Activated CD8-positive, alpha-beta memory T cell treated with anti-CD3 and anti-CD28 coated beads for 1 hour (primary cell): ENCODE measurements at places on chromosomes 11 and 22.

- DNase-seq: no peak
Measured at GRCh38 chr22:41782751-41783150, 17.7 kb upstream of the CCDC134 start.

- DNase-seq: no peak
Measured at GRCh38 chr11:104094576-104094975, 58.1 kb downstream of the DDI1 start.

DNA sequence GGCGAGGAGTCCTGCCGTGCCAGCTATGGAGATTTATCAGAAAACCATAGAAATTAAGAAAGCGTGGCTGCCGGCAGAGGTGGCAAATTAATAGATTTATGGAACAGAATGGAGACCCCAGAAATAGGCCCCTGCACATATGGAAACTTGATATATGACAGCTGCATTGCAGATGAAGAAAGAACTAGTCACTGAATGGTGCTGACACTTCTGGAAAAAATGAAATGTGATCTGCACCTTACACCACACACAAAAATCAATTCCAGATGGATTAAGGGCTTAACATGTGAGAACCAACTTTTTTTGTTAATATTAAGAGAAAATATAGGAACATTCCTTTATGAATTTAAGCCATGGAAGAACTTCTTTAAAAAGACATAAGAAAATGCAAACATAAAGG is 40.3 kb upstream of the TSKU start:
- no peak for DNase-seq

DNA sequence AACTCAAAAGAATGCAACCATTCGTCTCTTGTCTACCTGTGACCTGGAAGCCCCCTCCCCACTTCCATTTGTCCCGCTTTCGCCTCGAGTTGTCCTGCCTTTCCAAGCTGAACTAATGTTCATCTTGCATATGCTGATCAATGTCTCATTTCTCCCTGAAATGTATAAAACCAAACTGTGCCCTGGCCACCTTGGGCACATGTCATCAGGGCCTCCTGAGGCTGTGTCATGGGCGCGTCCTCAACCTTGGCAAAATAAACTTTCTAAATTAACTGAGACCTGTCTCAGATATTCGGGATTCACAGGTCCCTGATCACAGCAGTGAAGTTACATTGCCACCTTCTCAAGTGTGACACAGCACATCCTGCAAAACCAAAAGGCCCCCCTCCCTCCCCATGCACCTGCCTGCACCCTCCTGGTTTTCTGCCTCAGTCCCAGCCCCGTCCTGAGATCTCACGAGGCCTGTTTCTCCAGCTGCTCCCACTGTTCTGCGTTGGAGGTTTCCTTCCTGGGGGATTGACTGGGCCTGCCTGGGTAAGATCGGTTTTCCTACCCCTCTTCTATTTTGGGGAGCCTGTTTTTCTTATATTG is 1328.7 kb downstream of the TBC1D22A start:
- no peak for DNase-seq

GRCh38 chr11:74487875-74488274 is 5.6 kb downstream of the LIPT2 start:
- no peak for DNase-seq

DNA sequence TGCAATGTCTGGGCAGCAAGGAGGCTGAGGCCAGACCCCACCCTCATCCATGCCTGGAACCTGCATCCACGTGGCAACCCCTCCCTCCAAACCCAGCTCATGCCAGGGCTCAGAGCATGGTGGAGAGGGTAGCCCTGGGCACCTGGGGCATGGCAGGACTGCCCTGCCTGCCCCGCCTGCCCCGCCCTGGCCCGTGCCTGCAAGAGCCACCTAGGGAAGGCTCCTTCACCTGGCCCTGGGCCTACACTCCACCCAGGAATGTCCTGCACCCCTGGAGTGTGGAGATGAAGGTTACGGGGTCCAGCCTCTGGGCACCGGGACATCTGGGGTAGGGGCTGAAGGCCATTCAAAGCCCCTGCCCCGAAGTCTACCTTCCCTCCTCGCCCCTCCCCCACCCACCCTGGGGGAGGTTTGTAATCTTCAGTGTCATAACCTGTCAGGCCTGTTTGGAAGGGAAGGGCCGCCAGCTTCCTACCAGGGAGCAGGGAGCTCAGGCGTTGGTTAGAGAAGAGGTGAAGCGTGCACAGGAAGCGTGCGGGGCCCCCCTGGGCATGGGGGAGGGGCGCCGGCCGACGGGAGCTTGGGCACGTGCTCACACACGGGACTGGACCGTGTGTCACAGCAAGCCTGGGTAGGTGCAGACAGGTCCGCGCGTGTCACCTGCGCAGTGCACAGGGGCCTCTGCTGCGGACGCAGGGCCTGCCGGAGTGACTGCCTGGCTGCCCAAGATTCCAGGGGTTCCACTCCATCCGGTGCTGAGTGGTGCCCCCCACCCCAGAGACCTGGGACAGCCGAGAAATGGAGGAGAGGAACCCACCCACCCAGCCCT is 30.7 kb upstream of the TH start:
- DNase-seq: no peak

DNA sequence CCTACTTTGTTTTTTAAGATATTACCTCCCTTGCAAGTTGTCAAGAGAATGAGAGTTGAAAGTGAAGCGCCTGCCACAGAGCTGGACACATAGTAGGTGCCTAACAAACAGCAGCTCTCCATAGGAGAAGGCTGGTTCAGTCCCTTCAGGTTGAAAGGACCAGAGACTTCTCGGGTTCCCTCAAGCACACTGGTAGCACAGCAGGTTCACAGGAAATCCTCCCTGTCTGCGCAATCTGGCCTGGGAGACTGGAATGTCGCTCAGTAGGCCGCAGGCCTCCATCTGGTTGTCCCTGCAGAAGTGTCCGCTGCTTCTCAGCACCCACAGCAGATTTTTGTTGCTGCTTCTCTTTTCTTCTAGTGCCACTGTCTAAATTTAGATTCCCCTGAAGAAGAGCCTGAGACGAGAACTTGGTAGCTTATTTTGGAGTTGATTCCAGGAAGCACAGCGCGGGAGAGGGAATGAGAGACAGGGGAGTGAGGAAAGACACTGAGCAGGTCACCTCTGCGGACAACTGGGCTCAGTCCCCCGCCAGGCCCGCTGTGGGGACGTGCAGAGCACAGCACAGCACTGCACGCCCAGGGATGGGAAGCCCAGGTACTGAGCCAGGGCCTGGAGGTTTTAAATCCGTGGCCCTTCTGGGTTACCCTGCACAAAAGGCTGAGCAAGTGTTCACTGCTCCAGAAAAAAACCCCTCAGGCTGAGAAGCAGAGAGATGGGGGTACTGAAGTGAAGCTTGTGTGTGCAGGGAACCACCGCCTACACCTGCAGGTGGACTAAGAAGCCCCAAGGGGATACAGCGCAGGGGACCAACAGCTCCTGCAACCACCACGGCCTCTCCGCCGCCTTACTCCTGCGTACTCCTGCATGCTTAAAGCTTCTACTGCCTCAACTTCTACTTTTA is 31.6 kb downstream of the RBX1 start:
- no peak for DNase-seq

DNA sequence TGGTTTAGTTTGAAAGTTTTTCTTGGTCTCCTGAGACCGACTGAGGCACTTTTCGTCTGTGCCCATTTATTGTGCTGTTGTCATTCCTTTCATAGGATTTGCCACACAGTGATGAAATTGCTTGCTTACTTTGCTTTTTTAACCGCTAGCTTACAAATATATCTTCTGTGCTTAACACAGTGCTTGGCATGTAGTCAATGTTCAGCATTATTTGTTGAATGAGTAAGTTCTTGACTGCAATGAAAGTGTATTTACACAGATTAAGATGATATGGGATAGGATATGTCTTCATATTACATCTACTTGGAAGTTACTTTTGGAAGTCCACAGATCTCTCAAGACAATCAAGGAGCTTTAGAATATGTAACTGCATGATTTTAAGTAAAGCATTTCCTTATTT is 91.2 kb downstream of the GRIA4 start:
- no peak for DNase-seq

DNA sequence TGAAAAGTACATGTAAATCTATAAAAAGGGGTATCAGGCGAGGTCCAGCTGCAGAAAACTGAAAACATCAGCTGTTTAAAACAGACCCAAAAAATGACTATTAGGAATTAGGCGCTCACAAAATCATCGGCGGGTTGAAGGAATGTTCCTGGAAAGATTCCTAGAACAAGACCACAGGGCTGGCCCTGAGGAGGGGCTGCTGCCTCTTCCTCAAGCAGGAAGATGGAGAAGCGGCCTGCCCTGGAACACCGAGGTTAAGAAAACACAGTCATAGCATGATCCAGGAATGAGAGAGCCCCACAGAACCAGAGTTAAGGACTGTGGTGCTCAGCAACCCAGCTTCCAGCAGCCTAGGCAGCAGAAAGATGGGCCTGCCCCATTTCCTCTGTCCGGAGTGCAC is 78.4 kb downstream of the C11orf91 start:
- DNase-seq: no peak

- DNase-seq: no peak
Measured at GRCh38 chr11:72411623-72412419, 22.5 kb downstream of the CLPB start.

- no peak for DNase-seq
Measured at GRCh38 chr11:83020942-83021779, 50.5 kb downstream of the RAB30 start.

- DNase-seq: no peak
Measured at GRCh38 chr11:133823211-133823610, 22.1 kb downstream of the SPATA19 start.

DNA sequence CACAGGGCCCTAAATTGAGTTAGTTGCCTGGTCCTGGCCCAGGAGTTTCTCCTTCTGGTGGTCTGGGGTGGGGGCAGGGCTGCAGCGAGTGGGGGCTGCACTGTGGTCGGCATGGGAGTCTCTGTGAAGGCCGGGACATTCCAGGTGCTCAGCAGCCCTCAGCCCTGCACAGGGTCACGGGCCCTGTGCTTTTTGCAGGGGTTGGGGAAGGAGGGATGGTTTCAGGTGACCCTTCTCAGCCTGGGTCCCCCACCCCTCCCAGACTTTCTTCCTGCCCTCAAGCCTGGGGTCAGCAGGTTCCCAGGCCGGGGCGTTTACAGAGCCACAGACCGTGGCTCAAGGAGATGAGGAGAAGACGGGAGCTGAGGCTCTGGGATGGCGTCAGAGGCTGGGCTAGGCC is 7.8 kb downstream of the EMID1 start:
- no peak for DNase-seq

DNA sequence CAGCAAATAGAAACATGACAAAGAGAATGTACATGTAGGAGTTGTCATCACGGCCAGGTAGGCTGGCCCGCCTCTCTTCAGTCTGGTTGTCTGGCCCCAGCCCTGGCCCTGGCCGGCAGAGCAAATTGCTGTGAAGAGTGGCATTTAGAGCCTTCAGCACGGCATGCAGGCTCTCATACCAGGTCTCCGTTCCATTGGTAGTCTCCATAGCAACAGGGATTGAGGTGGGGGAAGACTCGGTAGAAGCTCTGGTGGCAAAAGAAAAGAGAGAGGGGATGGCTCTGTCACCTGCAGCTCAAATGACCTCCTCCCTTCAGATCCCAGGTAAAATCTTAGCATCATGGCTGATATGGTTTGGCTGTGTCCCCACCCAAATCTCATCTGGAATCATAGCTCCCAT is 10.0 kb downstream of the KCNE3 start:
- no peak for DNase-seq

DNA sequence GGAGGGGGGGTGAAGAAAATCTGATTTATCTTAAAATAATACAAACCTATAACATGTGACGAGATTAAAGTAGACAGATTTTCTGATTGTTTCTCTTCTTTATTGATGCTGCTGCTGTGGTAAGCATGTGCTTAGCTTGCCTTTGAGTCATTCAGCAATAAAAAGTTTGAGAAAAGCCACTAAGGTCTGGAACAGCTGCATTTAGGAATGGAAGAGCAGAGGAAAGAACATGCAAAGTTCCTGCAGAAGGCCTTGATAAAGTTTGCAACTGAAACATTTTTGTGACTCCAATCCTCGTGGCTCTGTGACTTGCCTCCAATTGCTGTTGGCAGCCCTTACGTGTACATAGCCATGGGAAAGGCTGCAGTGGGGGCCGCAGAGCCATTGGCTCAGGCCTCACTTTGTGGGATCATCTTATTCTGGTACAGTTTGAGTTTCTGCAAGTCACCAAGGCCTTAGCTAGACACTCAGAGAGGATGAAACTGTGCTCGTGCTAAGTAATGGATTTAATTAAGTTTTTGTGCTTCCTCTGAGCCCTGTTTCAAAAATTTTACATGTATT is 370.2 kb downstream of the AASDHPPT start:
- DNase-seq: no peak

- DNase-seq: no peak
Measured at GRCh38 chr22:46578824-46579561, 41.2 kb upstream of the GRAMD4 start.

DNA sequence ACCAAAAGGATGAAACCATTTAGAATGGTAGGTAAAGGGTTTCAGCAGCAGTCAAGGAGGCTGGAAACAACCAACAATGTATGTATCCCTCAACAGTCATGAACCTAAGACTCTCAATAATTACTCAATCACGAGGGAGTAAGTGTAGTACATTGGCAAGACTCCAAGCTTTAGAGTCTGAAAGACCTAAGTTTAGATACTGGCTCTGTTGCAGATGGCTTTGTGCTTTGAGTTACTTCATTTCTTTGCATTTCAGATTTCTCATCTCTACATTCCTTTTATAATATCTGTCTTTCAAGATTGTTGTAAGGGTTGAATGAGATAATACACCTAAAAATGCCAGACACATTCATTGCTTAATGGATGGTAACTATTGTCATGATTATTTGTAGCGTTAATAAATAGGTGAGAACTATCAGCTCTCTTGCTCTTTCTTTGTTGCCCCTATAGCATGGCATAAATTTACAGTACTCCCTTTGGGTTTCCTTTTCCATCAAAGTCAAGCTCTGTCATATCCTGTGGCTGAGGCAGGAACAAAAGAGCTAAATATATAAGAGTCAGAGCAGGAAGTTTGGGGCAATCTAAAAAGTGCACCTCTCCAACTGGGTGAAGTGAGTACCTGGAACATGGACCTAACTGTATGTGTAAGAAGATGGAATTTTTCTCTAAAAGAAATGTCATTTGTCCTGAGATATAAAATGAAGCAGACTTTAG is 228.2 kb upstream of the ZC3H12C start:
- no peak for DNase-seq

DNA sequence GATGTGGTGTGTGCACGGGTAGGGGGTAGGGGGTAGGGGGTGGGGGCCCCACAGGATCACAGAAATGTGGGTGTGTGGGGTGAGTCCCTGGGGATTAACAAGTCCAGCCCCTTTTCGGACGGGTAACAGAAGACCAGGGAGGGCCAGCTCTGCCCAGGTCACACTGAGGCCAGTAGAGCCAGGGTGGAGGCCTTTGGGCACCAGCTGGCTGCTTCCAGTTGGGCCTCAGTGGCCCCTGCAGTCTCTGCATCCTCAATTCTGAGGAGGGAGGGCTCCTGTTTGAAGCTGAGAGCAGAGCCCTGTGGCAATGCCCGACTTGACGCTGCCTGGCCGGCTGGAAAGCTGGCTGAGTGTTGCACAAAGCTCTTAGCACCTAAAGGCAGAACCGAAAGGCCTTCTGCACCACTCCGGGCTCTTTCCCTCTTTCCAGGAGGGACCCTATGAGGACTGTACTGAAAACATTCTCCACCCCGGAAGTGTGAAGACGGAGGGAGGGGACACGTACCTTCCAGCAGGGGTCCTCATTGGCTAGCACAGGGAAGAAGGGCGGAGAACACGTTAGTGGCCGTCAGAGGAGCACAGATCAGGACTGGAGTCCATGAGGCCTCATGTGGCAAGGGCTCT is 120.4 kb downstream of the PHF21B start:
- no peak for DNase-seq
